T-helper 22 cell (primary cell): ENCODE measurements at places on chromosomes 3 and 15.

- no peak for DNase-seq
Observed at GRCh38 chr3:27637346-27637995, 84.7 kb downstream of the EOMES start.

DNA sequence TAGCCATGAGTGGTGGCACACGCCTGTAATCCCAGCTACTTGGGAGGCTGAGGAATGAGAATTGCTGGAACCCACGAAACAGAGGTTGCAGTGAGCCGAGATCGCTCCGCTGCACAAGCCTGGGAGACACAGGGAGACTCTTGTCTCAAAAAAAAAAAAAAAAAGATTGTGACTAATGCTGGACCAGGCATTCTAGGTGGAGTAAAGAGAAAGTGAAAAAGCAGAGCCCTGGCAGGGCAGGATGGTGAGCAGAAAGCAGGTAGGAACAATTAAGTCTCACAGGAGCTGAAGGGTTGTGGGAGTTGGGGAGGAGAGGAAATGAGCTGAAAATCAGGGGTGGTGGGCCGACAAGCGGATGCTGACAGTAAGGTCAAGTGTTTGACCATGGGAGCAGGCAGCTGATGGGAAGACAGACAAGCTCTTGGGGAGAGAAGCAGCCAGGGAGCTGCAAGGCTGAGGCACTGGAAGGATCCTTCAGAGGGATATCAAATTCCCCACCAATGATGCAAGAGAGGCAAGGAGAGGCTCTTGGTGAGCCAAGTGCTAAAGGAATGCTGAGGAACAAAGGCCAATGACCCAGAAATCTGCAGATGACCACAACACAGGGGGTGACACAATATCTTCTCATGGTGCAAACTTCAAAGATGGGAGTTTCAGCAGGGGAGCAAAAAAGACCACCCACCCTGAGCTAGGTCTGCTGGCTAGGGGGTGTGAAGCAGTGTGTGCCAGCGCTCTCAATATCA is 251.1 kb downstream of the ULK4 start:
- no peak for DNase-seq

- DNase-seq = no peak
Observed at GRCh38 chr3:134658555-134658954, 7.7 kb upstream of the KY start.

DNA sequence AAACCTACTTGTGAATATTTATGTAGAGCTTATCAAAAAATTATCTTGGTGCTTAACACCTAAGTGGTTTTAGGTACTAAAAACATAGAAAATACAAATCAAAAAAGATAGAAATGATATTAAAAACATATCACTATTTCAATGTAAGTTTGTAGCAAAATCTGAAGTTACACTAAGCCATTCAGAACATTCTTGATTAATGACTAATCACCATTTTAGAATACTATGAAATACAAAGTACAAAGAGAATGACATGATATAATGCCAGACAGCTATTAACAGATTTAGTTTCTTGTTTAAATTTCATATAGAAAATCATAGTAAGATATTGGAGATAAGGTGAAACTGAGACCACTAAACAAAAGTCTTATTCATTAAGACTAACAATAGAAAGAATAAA is 169.7 kb upstream of the AGTR1 start:
- no peak for DNase-seq

DNA sequence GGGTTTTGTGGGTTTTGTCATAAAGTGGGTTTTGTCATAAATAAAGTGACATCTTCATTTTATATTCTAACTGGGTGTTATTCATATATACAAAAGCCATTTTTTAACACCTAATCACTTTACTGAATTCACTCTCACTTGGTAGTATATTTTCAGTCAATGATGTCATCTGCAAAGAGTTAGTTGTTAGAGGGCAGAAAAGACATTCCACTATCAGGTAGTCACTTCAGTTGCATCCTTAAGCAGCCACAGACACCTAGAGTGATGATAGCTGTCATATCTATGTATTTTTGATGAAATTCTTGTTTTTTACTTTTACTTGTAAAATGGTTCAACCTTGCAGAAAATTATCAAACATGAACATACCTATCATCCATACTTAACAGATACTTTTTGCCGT is 89.0 kb downstream of the DHX36 start:
- no peak for DNase-seq

DNA sequence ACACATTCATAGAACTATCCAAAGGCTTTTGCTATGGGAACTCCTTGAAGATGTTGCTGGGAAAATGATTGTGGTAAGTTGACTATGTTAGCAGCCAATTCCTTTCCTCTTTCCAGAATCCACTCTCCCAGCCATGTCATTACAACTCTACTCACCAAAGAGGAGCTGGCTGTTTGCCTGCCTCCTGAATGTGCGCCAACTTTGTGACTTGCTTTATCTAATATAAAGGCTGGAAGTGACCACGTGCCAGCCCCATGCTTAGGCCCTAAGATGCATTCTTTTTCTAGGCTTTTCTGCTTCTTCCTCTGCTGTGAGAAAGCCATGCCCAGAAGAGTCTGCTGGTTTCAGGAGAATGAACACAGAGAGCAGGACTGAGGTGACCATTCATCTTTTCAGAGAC is 182.2 kb downstream of the GABRB3 start:
- DNase-seq = no peak

DNA sequence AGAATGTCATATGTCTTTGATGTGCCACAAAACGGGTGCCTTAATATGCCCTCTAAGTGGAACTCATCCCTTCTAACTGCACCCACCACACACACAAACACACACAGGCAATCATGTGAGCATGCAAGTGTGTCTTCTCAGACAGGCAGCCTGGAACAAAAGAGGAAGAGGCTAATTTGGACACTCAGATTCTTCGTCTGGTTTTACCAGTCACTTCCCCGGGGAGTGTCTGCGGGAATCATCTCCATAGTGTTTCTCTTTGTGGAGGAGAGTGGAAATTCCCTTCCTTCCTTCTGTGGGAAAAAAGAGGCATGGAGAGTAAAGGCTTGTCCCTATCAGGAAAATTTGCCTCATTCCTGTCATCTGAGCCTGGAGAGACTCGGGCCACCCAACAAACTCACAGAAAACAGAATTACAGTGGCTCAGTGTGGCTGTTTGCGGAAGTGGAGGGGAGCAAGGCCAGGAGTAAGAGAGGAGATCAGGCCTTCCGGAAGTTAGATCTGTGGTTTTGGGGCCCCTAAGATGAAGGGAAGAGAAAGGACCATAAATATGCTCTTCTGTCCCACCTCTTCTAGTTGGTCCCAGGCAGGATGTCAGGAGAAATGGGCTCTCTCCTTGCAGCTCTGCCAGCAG is 212.6 kb upstream of the SEMA6D start:
- DNase-seq = no peak

DNA sequence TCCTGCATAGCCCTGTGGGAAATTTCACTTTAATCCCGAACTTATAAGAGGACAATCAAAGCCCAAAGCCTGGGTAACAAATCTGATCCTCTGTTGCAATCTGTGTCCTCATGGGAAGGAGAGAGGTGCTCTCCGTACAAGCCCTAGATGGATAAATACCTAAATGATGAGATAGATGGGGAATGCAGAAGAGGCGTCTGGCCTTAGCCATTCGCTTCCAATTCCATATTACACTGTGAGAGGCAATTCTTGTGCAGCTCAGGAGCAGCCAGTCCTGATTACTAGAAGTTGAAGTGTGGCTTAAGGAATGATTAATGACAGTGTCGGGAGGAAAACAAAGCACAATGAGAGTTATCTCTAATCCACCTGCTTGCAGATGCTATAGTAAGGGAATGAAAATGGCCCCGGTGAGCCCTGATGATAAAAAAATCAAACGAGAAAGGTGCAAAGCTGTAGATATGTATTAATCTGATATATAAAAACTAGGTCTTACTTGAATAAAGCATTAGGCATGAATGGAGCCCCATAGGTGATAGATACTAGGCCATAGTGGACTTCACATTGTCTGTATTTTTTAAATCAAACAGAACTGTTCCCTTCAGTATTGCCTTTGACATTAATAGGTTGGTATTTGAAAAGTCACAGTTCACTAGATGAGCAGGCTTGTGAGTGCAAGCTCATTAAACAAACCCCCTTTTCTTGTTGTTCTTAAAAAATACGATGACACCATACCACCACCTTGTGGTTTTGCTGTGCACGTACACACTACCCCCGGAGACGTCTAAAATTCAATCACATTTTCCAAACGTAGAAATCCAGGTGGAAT is 54.2 kb upstream of the TMCO5A start:
- DNase-seq = no peak

DNA sequence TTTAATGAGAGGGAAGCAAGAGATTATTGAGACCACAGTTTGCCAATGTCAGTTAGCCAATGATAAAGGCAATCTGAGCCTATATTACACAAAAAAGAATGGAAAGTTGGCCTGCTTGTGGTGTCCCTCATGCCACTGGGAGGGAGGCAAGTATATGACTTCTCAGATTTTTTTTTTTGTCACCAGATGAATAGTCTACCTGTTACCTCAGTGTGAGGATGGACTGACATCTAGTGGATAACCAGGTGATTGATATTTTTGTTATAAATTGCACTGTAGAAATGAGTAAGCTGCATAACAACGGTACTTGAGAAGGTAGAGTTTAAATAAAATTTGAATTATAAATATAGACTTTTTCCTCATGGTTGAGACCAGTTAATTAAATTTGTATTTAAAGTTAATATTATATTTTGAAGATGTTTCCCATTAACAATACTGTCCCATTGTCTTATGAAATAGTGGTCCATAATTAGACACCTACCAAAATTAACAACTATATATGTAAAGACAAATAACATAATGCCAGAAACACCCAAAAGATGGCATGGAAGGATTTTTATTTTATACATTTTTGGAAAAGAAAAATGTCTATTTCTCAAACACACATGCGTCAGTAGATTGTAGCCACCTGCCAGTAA is 237.8 kb upstream of the GADL1 start:
- no peak for DNase-seq

GRCh38 chr3:139937674-139938279 is 2.8 kb downstream of the CLSTN2 start:
- no peak for DNase-seq

- no peak for DNase-seq
Observed at GRCh38 chr15:68335251-68335650, 57.7 kb downstream of the FEM1B start.

DNA sequence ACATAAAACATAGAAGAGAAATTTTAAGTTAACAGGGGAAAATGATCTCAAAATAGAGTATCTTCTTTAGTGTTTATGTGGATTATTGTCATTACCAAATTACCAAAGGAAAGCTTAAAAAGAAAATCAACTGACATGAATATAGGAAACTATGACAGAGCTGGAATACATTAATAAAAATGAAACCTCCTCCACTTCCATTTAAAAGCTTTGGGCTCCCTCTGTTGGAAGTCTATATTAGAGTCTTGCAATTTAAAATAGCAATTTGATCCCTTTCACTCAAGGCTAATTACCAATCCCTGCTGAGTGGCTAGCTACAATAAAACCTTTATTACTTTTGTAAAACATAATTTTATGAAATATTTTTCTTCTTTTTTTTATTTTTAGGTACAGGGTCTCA is 61.4 kb upstream of the IMPG2 start:
- no peak for DNase-seq

GRCh38 chr15:85871545-85871944 is 76.8 kb upstream of the KLHL25 start:
- no peak for DNase-seq

- DNase-seq = no peak
Observed at GRCh38 chr3:53824795-53825194, 21.4 kb downstream of the CHDH start.

- DNase-seq = no peak
Observed at GRCh38 chr3:86930831-86931230, 60.1 kb downstream of the VGLL3 start.

- DNase-seq = no peak
Observed at GRCh38 chr3:194342861-194343560, 8.1 kb downstream of the CPN2 start.

- DNase-seq = no peak
Observed at GRCh38 chr3:114866430-114866829, 280.7 kb downstream of the ZBTB20 start.

DNA sequence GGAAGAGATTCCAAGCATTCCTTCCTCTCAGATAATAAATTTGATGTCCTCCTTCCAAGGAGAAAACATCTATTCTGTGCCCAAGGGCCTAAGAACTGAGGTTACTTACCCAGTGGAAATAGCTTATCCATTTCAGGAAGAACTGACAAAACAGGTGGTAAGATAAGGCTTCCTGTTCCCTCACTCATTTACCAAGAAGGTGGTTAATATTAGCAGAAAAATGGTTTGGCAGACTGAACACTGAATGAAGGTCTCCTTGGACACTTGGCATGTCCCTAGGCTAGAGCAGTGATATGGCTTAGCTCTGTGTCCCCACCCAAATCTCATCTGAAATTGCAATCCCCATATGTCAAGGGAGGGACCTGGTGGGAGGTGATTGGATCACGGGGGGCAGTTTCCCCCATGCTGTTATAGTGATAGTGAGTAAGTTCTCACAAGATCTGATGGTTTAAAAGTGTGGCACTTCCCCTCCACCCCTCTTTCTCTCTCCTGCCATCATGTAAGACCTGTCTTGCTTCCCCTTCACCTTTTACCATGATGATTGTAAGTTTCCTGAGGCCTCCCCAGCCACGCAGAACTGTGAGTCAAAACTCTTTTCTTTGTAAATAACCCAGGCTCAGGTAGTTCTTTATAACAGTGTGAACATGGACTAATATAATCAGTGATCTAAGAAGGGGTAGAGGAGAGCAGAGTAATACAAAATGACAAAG is 127.4 kb downstream of the ST8SIA2 start:
- DNase-seq = no peak

DNA sequence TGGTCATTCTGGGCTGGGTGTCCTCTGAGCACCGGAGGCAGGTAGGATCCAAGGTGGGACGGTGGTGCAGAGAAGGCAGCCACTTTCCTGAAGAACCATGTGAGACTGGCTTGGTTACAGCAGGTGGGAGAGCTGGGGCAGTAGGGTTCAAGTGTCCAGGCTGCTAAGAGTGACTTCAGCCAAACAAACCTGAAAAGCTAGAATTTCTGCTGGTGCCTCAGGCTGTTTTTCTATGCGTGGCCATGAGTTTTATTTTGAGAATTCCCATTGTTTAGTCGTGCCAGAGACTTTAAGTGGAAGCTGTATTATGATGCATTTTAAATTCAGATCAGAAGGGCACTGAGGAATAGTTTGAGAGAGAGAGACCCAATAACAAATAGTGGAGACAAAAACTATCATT is 20.1 kb downstream of the USP13 start:
- DNase-seq = no peak

DNA sequence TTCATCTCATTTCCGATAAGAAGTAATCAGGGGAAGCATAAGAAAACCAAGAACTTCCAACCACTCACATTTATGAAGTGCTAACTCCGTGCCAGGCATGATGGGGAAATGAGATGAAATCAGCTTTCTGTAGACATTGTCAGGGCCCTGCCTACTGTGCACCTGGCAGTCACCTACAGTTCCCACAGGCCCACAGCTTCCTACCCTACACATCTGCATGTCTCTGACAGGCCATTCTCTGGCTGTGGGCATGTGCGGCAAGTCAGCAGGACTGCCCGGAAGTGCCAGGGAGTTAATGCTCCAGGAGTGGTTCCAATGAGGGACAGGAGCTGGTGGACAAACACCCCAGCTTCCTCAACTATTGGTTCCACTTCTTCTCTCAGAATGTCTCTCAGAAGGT is 24.3 kb downstream of the EIF1B start:
- DNase-seq = no peak
